ENCODE measurements at places on chromosomes 3 and 15.

DNA sequence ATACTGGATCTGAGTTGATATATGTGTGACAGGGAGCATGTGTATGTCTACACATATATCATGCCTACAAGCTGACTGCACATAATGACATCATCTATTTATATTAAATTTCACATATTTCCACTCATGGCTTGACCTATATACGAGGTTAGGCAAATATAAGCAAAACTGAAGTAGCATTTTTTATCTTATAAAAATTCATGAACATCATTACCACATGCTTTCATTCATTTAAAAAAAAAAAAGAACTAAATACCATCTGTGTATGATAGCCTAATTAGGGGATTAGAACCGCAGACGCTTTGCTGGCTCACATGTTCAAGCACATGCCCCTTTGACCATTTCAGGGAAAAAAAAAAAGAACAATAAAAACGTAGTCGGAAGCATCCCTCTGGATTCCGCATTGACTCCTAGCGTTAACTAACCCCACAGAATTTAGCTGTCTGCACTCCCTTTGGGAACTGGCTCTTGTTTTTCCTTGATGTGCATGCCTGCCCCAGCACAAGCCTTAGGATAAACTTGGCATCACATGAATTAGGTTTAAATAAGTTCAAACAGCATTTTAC is 888.4 kb downstream of the ROBO1 start:
- no peak for DNase-seq

DNA sequence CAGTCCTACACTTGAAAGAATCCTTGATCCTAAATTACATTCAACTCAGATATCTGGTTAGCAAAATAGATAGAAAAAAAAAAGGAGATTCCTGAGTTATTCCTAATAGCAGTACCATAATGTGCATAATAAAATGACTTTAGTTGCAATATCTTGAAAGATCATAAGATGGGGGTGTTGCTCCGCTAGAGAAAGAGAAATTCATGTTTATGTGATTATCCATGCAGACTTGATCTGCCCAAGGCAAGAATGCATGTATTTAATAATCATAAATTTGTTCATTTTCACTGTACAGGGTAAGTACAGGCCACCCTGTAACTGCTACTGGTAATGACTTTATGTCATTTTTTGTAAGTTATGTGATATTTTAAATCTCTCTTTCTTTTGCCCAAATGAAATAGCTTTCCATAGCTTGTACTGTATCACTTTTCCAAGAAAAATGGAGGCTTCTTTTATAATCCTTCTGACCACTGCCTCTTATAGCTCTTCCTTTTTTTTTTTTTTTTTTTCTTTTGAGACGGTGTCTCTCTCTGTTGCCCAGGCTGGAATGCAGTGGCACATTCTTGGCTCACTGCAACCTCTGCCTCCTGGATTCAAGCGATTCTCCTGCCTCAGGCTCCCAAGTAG is 84.6 kb downstream of the HCN4 start:
- DNase-seq, result no peak

GRCh38 chr15:80415358-80415670 is 11.1 kb downstream of the ARNT2 start:
- DNase-seq, result no peak

DNA sequence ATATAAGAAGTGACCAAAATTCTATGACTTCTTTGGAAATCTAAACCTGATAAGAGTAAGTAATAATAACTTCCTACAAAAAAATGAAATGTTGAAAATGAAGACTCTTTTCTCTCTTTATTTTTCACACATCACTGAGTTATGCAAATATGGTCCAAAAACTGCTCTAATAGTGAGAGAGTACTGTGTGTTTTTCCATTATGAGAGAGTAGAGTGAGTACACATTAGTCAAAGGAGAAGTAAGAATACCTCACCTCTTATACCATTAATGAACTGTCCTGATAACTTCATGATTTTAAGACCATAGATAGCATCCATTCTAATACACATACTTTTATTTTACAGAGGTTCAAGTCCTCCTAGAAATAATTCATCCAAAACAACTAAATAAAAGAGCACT is 1310.2 kb downstream of the SI start:
- no peak for DNase-seq
